IMR-90 (cell line): ENCODE measurements at places on chromosomes 7 and 10.

GRCh38 chr10:89074120-89074519 is 83.5 kb downstream of the FAS start:
- peaks cover 2% of the 10 kb centered on the region; the same call in 1 of the 2 replicates for H3K4me1 ChIP-seq
- H3K27me3 ChIP-seq = no peaks in the 10 kb centered on the region; the same call in 1 of the 2 replicates
- no peak overlapping the region for H3K27ac ChIP-seq

DNA sequence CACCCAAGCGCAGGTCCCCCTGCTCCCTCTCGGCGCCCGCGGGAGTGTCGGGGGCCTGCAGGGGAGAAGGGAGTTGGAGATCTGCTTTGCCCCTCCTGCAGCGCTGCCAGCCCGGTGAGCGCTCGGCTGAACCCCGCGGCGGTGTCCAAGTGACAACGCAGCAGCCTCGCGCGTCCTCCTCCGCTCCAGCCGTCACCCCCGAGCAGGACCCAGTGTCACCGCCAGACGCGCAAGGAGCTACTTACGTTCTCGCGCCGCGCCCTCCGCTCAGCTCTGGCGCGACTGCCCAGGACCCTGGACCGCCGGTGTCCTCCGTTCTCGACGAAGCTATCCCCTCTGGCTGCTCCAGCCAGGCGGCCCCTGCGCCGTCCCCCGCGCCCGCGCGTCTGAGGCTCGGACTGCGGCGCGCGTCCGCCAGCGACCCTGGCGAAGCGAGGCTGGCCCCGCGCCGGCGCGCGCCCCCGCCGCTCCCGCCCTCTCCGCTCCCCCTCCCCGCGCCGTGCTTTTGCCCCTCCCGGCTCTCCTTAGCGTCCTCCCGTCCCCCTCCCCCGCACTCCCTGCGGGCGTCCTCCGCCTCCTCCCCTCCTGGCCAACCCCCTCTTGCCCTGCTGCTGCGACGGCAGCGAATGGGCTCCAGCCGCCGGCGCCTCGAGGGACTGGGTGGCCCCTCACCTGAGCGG is at the start of gene NRCAM:
Gene NRCAM, minus strand, starts transcription at position 439 of the 680 bp plus-strand sequence. CDS start 216,372 bp downstream, outside the sequence.
- peaks cover 51% of the 10 kb centered on the region for H3K27me3 ChIP-seq
- H3K36me3 ChIP-seq = no peaks in the 10 kb centered on the region
- peak within 1 kb of the TSS; percentile 43 for H3K4me3 ChIP-seq
- DNase-seq = no peak

DNA sequence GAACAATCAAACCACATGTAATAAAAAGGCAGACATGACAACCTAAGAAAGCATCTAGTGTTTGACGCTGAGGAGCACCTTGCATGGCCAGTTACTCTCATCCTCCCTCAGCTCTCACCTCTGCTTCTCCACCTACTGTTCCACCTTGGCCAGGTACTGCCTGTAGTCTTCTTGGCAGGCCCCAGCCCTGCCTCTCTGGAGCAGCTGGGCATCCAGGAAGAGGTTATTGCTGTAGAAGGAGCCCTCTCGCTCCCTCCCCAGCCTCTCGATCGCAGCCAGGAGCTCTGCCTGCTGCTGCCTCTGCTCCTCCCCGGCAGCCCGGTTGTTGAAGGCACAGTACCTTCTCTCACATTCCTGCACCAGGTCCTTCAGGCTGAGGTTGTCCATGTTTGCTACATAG is 9.7 kb downstream of the GIMAP5 start:
- no peak overlapping the region for H3K4me3 ChIP-seq
- no peaks in the 10 kb centered on the region; the same call in 1 of the 2 replicates for H3K27me3 ChIP-seq
- DNase-seq = no peak
- no peaks in the 10 kb centered on the region for H3K36me3 ChIP-seq
- no peaks in the 10 kb centered on the region for H3K4me1 ChIP-seq

DNA sequence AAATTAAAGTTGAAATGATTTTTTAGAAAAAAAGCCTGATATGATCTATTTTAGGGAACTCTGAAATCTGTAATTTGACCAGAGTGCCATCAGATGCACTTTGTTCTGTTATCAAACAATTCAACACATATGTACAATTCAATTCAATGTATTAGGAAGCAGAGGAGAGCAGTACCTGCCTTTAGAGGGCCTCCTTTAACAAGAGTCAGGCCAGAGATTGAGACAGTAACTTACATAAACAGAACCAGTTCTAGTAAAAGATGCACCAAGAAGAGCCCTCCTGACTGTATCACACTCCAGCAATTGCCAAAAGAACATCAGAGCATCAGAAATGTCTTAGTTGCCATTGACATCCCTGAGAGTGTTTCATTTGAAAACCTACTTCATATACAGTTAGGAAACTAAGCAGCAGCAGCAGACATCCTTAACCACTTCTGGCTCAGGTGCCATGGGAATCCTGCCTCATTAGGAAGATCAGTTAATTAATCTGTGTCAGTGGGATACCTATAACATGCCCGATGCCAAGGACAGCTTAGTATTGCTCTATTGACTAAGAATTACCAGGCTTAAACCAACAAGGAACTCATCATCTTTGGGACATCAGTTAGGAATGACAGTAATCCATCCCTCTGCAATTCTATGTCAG is 1222.6 kb upstream of the LRRN3 start:
- H3K27me3 ChIP-seq = no peaks in the 10 kb centered on the region
- H3K4me3 ChIP-seq = no peak overlapping the region
- no peaks in the 10 kb centered on the region for H3K4me1 ChIP-seq
- H3K27ac ChIP-seq = no peak overlapping the region
- H3K36me3 ChIP-seq = no peaks in the 10 kb centered on the region
- no peak for DNase-seq

GRCh38 chr10:47031211-47031900 is 120.1 kb downstream of the PTPN20 start:
- H3K27ac ChIP-seq = no peak overlapping the region
- H3K4me3 ChIP-seq = no peak overlapping the region
- H3K4me1 ChIP-seq = 0 out of 2 replicates have a peak, but pooled peaks cover 2% of the 10 kb centered on the region
- no peak for DNase-seq
- peaks cover 14% of the 10 kb centered on the region; the same call in 1 of the 2 replicates for H3K27me3 ChIP-seq

GRCh38 chr7:143002106-143002505 is 24.8 kb downstream of the OR9A2 start:
- H3K4me1 ChIP-seq = no peaks in the 10 kb centered on the region
- H3K27ac ChIP-seq = no peak overlapping the region
- H3K4me3 ChIP-seq = no peak overlapping the region

GRCh38 chr10:36578306-36578705 is 547.1 kb upstream of the ANKRD30A start:
- H3K4me3 ChIP-seq = no peak overlapping the region
- H3K27ac ChIP-seq = no peak overlapping the region; the same call in 1 of the 2 replicates
- H3K27me3 ChIP-seq = no peaks in the 10 kb centered on the region
